ENCODE measurements at places on chromosomes 2 and 18.

GRCh38 chr2:230922951-230923717 is 1.9 kb downstream of the GPR55 start:
- no peak for DNase-seq

DNA sequence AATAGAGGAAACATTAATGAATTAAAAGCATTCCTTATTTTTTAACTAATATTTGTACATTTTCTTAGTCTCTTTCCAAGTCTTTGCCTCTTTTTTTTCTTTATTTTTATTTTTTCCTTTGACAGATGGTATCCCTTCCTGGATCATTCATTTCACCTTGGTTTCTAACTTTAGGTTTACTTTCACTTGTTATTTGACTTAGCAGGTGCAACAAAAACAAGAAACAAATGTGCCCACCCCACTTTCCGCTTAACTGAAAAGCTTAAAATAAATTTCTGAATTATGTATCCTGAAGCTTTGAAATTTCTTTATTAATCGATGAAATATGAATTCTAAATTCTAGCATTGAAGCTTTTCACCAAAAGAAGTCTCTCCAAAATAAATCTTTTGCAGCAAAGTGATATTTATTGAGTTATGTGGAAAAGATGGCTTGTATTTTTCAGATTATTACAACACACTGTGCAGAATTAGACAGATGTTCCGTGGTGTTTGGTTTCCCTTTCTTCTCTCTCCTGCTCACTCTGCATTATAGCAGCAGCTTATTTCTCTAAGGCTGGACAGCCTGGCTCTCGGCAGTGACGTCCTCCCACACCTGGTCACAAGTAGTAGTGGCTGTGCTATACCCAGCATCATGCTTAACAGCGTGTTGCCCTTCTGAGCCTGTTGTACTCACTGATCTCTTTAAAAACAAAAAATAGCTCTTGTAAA is 99.1 kb upstream of the ZNF397 start:
- no peak for DNase-seq

GRCh38 chr18:62187543-62188510 is 772 bp downstream of the RELCH start:
- no peak for DNase-seq

- DNase-seq, result no peak
These were observed 24.0 kb upstream of the COLEC12 start for GRCh38 chr18:524466-524865.

DNA sequence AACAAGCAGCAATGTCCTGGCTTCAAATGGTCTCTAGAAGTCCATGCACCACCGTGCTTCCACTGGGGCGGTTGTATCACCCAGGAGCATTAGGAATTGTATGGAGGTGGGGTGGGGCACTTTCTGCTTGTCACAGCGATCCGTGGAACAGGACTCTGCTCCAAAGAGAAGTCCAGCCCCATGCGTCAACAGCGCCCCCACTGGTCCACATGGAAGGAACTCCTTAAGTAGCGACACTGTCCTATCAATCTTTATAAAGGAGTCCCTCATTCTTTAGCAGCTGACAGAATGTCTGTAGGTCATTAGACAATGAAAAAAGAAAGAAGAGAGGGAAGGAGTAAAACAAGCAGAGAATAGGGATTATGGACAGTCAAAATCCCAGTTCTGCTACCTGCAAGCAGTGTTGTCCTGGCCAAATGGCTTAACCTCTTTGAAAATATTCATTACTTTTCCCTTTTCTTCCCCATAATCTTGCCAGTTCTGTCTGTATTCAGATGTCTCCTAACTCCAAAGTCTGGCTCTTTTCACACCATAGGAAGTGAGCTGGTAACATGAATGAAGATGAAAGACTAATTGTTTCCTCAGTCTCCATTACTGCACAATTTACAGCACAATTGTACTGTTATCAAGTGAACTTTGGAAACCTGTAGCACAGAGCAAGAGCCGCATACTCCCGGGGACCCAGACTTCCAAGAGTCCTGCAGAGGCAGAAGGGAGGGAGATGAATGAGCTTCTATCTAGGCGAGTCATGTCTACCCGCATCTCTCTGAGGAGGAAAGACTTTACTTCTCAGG is 9.9 kb downstream of the NFE2L2 start:
- DNase-seq, result no peak

DNA sequence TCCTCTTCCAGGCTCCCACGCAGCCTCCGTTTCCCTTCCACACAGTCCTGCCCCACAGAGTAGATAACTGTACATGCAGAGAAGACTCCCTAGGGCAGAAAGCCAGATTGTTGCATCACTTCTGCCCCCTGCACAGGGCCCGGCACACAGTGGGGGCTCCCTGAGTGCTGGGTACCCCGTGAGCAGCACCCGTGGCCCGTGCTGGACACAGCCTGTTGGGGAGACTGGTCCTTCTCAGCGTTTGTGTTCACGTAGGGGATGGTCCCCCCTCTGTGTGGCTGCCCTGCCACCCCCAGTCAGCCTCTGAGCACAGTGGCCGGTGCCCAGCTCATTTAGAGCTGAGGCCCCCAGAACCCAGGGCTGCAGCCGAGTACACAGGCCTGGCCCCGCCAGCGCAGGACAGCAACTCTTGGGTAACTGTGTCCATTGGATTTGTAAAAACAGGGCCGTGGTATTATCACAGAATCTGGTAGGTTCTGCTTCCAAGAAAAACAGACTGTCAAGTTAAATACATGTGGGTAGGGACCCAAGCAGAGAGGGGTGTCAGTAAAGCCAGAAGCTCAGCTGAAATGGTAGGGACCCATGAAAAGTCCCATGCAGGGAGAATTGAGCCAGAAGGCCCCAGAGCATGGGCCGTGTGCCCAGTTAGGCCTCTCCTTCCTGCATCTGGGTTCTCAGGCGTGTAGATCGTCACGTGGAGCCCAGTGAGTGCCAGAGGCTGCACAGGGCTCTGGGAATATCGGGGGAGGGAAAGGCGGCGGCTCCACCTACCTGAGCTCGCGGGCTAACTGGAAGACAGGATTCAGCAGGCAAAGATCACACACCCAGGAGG is 257.3 kb downstream of the ATAD2B start:
- DNase-seq, result no peak

DNA sequence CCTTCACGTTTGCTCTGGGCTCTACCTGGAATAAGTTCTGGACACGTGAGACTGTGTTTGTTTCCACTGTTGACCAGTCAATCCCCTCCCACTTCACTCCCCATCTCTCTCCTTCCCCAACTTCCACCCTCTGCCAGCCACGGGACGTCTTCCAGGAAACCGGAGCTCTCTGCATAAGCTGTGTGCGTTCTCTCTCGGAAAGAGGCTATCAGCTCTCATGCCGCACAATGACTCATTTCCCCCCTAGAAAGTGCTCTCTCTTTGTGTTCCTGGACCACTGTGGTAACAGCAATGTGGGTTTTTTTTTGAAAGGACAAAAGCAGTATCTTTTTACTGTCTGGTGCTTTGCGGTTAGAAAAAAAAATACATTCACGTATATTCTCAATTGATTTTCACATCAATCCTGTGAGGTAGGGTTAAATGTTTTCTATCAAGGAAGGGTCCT is 10.2 kb downstream of the PROKR1 start:
- no peak for DNase-seq

DNA sequence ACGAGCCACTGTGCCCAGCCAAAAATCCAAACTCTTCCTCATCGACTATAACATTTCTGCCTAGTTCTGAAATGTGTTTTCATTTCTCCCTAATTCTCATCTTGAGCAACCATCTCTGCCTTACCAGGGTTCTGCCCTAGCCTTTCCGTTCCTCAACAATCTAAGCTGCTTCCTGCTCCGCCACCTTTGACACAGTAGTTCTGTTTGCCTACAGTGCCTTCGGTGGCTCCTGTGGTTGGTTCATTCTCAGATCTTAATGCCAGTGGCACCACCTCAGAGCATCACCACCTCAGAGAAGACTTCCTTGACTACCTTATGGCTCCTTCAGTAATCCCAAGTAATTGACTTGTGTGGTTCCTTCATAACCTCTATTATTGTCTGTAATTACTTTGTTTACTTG is 3.8 kb downstream of the SOCS6 start:
- DNase-seq, result no peak

- no peak for DNase-seq
These were observed 25.5 kb downstream of the SP5 start for GRCh38 chr2:170740660-170741059.

DNA sequence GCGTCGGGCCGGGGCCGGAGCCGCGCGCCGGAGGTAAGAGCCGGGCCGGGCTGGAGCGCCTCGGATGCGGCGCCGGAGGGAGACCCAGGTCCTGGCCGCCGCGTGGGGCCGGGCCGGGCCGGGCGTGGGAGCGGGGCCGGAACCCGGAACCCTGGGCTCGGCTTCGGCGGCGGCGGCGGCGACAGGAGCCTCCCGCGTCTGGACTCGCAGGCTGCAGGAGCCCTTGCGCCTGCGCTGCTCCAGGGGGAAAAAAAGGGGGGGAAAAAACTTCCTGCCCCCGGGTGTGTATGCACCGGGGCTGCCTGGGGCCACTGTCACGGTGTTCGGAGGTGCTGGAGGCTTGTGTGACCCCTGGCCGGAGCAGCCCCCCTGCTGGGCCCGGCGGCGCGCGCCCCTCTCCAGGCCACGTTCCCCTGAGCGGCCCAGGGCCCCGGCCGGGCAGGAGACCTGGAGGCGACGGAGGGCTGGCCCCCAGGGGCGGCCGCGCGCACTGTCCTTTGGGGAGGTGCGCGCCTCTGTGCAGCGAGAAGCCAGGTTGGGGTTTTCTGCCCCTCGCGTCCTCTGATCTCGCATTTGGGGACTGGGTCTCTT is 864 bp downstream of the KLHL29 start:
- DNase-seq, result peak; percentile 29

DNA sequence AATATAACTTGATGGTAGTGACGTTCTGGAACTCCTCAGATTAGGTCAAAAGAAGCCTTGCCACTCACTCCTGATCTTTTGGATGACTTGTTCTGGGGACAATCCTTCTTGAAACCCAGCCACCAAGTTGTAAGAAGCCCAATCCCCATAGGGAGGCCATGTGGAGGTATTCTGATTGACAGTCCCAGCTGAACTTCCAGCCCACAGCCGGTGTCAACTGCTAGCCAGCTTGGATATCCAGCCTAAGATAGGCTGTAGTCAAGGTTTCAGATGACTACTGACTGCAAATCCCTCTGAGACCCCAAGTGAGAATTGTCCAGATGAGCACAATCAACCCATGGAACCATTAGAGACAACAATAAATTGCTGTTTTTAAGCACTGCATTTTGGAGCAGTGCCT is 31.4 kb downstream of the EIF2AK2 start:
- no peak for DNase-seq

DNA sequence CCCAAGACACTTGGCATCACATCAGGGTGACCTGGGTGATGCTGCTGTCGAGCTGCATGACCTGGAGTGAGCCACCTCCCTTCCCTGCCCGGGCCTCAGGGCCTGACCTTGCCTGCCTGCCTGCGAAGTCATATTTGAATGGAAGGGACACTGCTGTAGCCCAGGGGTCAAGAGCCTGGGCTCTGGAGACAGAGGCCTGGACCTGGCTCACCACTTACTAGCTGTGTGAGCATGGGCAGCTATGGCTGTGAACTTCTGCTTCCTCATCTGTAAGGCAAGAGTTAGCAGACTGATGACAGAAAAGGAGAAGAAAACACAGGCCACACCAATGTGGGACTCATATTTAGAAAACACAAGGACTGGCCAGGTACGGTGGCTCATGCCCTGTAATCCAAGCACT is 118.7 kb downstream of the ZFP36L2 start:
- DNase-seq, result no peak

DNA sequence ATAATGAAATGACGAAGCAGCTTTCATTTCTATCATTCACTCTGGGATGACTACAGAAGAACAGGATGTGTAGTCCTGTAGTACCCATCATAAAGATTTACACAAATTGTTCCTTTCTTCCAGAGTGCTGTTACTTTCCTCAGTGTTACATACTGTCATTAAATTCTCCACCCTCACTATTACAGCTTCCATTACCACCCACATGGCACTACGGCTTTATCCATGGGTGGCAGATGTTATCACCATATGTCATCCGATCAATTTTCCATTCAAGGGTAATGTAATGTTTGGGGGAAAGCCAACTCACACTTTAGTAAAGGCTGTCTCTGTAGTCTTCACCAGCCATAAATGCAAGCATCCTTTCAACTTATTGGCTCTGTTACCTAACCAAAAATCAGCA is 7.1 kb upstream of the CSRNP3 start:
- peak; percentile 15 for DNase-seq

DNA sequence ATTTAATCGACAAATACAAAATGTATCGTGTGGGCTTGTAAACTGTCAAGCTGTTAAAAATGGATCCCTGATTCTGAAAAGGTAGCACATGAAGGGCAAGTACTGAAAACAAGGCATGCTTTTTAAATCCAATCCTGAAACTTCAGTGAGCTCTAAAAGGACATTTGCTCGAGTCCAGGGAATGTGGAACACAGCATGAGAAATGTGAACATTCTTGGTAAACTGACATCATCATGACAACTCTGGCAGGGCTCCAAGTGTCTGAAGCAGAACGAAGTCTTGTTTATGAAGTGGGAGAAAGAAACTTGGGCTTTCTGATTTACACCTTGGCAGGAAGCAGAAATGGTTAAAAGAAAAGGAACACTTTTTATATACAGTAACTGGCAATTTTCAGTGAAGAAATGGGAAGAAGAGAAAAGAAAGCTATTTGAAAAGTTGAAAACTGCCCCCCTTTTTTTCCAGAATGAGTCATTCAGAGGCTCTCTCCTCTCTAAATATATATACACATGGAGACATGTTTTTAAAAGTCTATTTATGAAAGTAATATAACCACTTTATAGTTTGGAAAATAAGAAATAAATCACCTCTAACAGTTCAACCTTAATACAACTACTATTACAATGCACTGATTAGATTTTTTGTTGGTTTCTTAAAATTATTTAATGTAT is 120.8 kb downstream of the GAREM1 start:
- peak; percentile 15 for DNase-seq

GRCh38 chr2:191556463-191556862 is 121.5 kb upstream of the NABP1 start:
- no peak for DNase-seq

GRCh38 chr2:47300609-47301276 is 102.2 kb upstream of the MSH2 start:
- DNase-seq, result no peak

GRCh38 chr2:18336975-18337374 is 223.5 kb downstream of the RDH14 start:
- no peak for DNase-seq

GRCh38 chr2:17298453-17298852 is 219.8 kb downstream of the RAD51AP2 start:
- DNase-seq, result no peak

- no peak for DNase-seq
These were observed 212.6 kb downstream of the TNS1 start for GRCh38 chr2:217790195-217790594.

DNA sequence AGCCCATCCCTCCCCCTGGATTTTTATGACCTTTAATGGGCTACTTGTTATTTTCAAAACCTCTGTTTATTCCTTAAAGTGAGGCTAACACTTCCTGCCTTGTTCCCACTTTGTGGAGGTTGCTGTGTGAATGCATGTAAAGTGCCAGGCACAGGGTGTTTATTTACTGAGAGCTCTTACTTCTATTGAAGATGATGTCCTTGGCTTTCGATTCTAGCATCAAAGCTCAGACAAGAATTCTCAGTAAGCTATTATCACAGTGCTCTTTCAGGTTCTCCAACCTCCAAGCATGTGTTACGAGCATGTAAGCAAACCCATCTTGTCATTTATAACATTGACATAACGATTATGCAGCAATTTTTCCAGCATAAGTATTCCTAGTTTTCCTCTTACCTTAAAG is 44.2 kb downstream of the DPYSL5 start:
- no peak for DNase-seq

GRCh38 chr2:43715300-43716098 is 39.3 kb upstream of the C1GALT1C1L start:
- DNase-seq, result no peak

All from caudate nucleus (tissue), 63 donors.